ENCODE measurements at places on chromosomes 7 and 10.

- peak; percentile 25 for DNase-seq
Measured at GRCh38 chr7:129332254-129333035, 101.8 kb upstream of the STRIP2 start.

- DNase-seq = peak; percentile 62
Measured at GRCh38 chr10:33460505-33461294, 126.2 kb upstream of the NRP1 start.

DNA sequence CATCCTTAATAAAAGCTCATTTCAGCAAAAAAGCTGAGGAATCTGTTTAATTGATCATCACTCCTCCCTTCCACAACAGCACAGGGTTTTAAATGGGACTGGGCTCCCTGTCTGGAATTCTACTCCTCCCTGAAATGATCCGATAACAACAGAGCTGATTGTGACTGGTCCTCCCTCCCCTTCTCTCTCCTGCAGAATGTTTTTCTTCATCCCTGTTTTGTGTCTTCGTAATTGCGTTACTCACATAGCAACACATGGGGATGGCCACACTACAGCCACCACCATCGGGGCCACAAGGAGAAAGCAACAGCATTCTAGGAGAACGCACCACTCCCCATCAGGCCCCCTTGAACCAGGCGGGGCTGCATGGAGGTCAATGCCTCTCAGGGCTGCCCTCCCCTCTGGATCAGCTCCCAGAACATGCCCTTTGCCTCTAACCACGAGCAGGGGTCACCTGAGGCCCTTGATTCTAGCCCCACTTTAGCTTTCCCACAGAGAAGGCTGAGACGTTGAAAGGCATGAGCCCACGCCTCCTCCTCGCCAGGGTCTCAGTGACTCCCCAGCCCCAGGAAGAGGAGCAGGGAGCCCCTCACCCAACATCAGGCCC lies 152.6 kb downstream of the PLXNA4 start:
- no peak for DNase-seq

GRCh38 chr10:73065441-73065840 lies 31.2 kb downstream of the P4HA1 start:
- peak; percentile 37 for DNase-seq

DNA sequence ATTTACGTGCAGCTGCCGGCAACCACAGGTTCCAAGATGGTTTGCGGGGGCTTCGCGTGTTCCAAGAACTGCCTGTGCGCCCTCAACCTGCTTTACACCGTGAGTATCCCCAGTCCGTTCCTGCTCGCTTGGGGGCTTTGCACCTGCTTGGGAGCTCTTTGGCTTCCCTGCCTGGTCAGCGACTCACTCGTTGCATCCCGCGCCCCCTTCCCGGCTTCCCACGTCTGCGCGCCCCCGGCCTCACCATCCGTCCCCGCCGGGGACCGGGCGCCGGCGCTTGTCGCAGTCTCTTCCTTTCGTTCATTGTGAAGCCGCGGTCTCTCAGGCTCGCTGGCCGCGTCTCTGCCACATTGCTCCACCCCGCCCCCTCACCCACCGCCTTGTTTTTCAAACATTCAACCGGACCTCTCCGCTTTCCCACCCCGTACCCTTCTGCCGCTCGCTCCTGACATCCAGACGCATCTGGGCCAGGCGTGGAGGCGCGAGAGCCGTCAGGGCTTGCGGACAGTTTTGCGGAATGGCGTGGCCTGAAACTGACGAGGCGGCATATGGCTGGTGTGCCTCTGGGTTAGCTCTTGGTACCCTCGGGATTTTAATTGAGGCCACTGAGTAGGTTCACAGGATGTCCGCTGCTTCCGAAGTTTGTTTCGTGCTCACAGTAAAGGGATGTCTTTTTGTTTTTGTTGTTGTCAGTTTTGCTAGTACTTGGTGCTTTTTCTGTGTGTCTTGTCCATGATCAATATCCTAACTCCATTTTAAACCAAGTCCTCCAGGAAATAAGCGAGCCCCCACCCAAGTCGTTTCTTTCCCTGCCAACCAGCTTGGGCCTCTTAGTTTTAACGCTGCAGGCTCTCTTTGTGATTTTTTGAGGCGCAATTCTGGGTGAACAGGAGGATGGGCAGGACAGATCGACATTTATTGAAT lies 639 bp downstream of the TSPAN13 start:
- DNase-seq = no peak

DNA sequence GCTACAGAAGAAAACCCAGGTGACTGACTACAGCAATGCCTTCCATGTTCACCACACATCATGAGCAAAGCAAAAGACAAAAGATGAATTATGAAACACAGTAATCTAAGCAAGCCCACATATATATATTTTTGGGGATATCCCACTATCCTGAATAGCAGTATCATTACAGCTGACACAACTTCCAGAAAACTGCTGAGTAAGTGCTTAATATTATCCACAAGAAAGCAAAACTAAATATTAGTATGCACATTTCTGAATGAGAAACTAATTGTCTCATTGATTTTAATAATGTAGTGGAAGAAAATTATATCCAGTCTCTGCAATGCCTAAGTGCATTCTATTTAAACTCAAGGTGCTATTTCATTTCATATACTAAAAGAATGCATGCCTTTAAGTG lies 14.5 kb upstream of the SLC35G1 start:
- no peak for DNase-seq
